CD4-positive, alpha-beta T cell treated with Interleukin-12 subunit alpha and Interleukin-12 subunit beta, for 1 hour (primary cell): ENCODE measurements at places on chromosomes 4 and X.

- no peak for DNase-seq
Observed at GRCh38 chrX:9269134-9269533, 195.7 kb upstream of the TBL1X start.

DNA sequence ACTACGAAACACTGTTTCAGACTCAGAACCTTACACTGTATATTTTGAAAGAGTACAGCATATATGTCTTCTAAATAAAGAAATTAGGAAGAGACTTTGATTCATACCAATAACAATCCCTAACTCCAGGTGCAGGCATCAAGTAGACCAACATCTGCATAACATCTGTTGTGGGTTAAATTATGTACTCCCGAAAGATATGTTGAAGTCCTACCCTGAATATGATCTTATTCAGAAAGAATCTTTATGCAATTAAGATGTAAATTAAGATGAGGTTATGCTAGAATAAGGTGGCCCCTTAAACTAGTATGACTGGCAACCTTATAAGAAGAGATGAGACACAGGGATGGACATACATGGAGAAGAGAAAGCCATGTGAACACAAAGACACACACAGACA, 117.9 kb downstream of the INPP4B start:
- no peak for DNase-seq

DNA sequence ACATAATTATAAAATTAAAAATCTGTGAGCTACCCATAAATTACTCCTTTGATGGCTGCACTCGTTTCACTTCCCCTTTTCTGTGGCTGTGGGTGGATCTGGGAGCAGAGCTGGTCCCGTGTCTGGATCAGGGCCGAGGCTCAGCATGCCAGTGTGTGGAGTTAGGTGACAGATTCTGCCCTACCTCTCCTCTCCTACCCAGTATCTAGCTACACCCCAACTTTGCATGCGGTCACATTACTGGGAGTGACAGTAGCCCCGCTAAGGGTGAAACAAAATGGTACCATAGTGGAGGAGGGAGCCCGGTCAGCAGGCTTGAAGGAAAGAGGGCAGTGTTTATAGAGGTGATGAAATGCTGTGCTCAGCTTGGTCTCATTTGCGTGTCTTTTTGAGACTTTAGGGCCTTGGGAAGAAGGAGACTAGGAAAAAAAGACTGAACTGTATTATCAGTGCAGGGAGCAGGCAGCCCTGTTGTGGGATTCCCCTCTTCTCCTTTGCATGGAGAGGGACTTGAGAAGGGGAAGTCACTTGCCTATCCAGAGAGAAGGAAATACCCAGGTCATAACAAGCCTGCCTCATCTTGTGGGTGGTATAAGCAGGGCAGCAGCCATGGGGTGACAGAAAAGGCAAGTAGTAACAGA, 48.4 kb downstream of the ARHGAP10 start:
- no peak for DNase-seq

- no peak for DNase-seq
Observed at GRCh38 chr4:42428036-42428435, 30.7 kb downstream of the SHISA3 start.

DNA sequence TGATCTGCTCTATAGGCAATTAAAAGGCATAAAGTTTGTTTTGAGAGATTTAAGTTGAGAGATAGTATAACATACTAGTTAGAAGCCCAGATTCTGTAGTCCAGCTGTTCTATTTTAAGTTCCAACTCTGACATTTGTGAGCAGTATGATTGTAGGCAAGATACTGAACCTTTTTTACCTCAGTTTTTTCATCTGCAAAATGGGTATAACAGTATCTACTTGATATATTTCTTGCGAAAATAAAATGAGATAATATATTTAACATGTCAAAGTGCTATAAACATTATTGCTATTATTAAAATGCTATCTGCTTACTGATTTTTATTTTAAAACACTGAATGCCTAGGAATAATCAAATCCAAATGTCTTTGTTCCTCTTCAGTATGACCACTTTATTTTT, 19.2 kb downstream of the TMPRSS11F start:
- no peak for DNase-seq

DNA sequence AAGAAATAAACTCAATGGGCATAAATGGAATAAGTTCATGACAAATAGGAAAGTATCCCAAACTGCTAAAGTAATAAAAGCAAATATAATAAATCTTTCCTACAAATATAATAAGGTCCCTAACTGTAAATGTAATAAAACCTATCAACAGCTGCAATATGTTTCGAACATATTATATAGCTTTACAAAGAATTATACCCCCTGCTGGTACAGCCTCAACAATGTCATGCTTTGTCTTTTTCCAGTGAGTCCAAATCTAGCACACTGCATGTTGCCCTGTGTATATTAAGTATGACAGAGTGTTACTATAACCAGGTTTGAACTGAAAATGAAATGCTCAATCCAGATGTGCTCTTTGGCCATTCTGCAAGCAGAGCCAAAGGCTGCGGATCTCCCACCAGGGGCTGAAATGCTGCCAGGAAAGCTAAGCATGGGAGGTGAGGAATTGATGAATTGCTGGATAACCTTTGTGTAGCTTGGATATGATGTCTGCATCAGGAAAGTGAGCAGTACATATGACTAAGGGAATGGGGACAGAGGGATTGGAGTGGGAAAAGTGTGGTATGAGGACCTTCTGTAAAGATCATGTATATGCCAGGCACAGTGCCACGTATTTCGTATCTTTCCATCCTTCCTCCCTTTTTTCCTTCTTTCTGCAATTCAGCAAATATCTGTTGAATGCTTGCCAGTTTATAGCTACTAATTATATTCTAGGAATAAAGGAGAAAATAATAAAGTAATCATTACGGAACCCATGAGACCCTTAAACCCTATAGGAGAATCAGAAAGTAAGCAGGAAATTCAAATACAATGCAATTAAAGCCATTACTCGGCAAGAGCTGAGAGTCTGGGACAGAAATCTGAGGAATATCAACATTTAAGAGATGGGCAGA, 954.6 kb upstream of the LCORL start:
- DNase-seq: no peak

DNA sequence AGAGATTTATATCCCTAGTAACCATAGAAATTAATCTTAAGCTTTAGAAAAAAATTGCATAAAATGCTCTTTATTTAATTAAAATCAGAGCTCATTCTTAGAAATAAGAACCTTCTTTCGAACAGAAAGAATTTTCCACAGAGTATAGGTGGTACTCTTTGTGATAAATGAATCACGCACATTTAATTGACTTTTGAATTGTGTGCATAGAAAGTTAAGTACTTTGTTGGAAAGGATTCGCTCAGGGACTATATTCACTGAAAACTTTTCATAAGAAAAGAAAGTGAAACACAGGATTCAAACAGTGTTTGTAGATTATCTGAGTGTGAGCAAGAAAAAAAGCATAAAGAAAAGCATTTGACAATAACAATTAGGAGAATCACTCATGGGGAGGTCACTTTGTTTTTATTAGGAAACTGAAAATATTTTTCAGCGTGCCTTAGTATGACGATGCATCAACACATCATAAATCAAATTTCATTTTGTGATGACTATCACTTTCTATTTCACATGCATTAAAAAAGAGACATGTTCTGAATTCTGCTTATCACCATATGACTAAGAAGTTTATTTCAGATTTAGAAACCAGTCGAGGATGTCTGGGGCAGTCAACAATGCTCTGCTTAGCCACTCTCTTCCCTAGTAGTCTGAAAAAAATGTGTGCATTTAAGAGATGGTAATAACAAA, 49.5 kb downstream of the STX18 start:
- DNase-seq: no peak

DNA sequence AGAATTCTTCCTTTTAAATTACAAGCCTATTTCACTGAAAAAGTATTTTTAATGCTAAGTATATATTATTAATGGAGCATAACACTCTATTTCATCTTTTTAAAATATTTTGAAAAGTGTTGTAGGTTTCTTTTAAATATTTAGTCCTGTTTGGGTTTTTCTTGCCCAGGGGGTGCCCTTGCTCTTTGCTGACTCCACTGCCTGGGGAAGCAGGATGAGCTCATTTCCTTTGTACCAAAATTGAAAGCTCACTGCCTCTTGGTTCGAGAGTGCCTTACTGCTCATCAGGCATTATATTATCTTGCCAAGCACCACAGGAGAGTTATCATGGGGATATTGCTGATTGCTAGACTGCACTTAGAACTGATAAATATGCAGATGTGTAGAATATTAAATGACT, 819.2 kb downstream of the PCDH18 start:
- no peak for DNase-seq

DNA sequence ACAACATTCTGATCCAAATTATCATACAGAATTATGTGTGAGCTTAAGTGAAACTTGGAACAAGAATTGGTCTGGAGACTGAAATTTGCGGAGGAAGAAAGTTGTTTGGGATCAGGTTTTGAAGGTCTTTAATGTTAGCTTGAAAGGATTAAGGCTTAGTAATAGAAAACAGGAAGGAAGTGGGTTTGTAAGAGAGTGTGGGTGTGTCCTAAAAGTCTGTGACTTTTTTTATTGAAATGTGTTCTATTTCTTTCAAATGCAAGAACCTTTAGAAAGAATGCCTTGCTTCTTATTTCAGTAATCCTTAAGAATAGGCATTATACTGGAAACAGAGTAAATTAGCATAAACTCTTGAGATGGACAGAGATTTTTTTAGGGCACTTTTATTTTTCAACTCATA, 198.0 kb downstream of the GALNTL6 start:
- DNase-seq: no peak

GRCh38 chr4:96016634-96017299, 176.9 kb downstream of the PDHA2 start:
- no peak for DNase-seq

DNA sequence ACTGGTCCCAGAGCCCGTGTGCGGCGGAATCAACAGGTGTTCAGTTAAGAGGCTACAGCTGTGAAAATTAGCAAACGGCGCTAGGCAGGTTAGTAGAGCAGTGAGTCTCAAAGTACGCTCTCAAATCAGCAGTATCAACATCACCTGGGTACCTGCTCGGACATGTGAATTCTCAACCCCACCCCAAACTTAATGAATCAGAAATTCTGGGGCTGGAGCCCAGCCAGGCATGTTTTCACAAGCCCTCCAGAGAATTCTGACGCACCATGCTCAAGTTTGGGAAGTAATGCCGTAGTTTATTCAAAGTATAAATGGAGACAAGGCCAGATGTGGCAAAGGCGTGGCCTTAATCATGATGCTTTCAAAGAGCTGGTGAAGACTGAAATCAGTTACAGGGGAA, 58.2 kb upstream of the PTCHD1 start:
- DNase-seq: no peak

DNA sequence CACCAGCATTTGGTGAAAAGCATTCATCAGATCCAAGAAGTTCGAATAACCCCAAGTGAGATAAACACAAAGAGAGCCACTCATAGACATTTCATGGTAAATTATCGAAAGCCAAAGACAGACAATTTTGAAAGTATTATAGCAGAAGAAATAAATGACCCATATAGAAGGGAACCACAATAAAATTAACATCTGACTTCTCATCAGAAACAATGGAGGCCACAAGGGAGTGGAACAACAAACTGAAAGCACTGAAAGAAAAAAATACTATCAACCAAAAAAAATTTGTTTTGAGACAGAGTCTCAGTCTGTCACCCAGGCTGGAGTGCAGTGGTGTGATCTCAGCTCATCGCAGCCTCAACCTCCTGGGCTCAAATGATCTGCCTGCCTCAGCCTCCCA, 12.3 kb downstream of the DUSP9 start:
- no peak for DNase-seq

DNA sequence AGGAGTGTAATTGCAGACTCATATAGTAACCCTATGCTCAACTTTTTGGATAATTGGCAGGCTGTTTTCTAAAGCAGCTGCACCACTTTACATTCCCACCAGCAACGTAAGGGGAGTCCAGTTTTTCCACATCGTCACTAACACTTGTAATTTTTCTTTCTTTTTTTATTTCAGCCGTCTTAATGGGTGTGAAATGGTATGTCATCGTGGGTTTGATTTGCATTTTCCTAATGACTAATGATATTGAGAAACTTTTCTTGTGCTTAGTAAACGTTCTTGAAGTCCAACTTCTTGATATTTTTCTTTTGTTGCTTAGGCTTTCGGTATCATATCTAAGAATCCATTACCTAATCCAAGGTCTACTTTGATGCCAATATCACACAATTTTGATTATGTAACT, 95.3 kb upstream of the IL1RAPL1 start:
- DNase-seq: no peak

- DNase-seq: no peak
Observed at GRCh38 chr4:6988016-6988715, 55.0 kb upstream of the TADA2B start.

DNA sequence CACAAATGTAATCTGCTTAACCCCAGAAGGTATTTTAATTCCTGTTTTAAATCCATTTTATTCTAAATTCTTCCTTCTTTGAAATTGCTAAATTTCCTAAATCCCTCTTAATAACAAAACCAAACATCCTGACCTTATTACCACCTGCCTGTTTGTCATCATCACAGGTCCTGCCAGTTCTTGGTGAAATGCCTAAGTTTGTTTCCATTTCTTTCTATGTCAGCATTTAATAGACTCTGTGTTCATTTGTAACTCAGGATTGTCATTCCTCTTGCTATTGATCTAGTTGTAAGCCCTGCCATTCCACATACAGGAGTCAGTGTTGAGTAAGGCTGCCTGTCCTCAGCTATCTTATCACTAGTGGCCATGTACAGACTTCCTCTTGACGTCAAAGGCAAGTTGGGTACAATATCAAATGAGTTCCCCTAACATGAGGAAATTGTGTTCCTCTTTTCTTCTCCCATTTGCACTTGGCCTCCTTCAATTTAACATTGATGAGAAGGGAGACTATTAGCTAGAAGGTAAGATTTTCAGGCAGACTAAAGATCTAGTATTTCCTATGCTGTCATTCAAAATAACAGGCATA, 440.1 kb downstream of the AFF2 start:
- no peak for DNase-seq

GRCh38 chr4:146507632-146508031, 14.1 kb downstream of the SLC10A7 start:
- no peak for DNase-seq

GRCh38 chrX:118823263-118824172, at the start of gene ZCCHC12:
ZCCHC12 (plus strand) TSS chrX:118823824; CDS start chrX:118825245, 1,421 bp downstream.
- DNase-seq: peak; percentile 40

DNA sequence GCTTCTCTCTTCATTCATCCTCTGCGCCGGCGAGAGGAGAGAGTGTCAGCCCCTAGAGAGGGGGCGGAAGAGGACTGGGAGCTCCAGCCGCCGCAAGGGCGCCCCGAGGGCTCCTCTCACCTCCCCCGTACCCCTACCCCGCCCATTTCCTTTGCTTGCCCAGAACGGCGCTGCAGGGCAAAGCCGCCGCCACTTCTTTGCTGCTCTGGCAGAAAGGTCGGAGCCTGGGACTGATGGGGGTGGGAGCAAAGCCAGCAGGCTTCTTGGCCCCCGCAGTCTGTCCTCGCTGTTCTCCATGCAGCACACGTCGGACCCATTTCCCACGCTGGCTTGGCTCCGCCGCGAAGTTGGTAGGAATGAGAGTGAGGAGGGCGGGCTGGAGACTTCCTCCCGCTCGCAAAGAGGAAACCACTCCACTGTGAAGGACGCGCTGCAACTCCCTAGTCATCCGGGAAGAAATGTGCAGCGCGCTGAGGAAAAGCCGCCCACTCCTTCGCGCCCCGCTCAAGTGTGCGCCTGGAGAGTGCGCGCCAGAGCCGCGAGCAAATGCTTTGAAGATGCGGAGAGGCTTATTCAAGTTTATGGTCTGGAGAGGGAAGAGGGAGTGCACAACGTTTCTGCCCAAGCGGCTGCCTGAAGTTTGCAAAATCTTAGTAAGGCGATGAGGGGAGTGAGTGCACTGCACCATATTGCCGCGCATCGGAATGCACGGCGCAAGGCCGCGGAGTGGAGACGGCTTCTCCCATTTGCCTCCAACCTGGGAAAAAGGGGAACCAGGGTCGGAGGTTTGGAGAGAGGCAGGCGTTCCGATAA, 2.8 kb upstream of the PCDH7 start:
- DNase-seq: no peak
